ENCODE measurements at places on chromosomes 6 and 20.

- DNase-seq: no peak
Measured at GRCh38 chr20:19823216-19823615, 65.2 kb downstream of the RIN2 start.

- DNase-seq: no peak
Measured at GRCh38 chr6:84773133-84773430, 8.7 kb upstream of the TBX18 start.

DNA sequence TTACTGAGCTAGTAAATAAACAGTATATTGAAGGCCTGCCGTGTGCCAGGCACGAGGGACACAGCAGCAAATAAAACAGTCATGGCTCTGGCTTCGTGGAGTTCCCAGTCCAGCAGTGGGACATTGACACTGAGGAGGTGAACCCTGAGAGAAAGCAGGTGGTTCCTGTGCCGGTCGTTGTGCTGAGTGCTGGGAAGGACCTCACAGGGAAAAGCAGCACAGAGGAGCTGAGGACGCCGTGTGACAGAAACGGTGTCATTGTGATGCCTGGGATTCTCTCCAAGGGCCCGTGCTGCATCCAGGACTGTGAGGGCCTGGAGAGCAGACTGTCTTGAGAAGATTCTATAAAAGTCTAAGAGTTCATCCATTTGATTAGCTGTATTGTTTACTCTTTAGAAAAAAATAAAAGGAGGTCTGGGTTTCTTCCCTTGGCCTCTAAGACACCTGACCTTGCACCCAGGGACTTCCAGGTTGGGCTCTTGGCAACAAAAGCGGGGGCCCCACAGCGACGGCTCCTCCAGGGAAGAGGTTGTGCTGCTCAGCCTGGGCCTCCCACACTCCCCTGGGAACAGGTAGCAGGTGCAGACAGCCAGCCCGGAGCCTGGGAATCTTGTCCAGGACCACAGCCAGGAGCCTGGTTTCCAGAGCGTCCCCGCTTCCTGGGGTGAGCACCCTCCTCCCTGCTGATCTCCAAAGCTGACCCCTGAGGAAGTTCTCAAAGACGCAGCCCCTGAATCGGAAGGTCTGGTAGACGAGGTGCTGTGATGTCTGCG lies 251.2 kb upstream of the PMEPA1 start:
- no peak for DNase-seq

GRCh38 chr20:53865901-53866793 lies 204.2 kb downstream of the BCAS1 start:
- peak; percentile 66 for DNase-seq

DNA sequence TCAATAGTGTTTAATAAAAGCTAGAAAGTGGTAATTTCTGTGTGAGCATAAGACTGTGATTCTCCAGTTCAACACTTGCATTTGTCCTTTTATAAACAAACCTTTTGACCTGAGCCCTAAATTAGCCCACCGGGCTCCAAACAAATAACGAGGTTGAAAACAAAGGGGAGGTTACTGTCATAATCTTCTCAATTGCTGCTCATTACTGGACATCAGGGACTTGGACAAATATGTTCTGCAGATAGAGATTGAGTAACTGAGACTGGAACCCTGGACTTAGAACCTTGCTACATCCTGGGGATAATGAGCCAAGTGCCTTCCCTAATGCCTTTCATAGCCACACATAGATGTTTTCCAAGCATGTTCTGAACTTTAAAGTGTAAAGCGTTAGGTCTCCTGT lies 84.2 kb upstream of the PCSK2 start:
- DNase-seq: no peak

- no peak for DNase-seq
Measured at GRCh38 chr20:37521061-37521771, at the start of gene NNAT. NNAT (plus strand) TSS chr20:37521250; CDS start chr20:37521332, 82 bp downstream.

- no peak for DNase-seq
Measured at GRCh38 chr20:24045621-24046318, 57.2 kb upstream of the GGTLC1 start.

GRCh38 chr6:157732007-157732406 lies 91.0 kb upstream of the SNX9 start:
- no peak for DNase-seq

DNA sequence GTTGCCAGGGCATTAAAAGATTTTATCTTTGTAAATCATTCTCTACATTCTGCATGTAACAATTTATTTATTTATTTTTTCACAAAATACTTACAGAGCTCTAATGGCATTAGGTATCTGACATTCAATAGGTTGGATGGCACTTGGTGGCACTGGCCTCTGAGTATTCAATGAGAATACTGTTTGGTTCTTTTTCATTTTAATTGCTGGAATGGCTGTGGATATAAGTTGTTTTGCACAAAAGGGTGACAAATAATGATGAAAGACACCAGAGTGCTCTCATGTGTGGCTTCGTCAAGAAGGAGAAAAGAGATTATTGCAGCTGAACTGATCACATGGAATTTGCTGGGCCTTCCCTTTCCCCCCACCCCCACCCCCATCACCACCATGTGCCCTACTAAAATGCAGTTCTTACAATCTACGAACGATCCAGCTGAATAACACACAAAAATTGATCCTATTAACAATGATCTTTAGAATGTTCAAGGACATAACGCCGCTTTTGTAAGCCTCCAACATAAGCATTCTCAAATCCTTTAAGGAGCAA lies 195.2 kb upstream of the POU3F2 start:
- no peak for DNase-seq

- DNase-seq: no peak
Measured at GRCh38 chr20:15570156-15570555, 1003.1 kb downstream of the KIF16B start.

- DNase-seq: no peak
Measured at GRCh38 chr6:167058261-167058660, 59.1 kb downstream of the CEP43 start.

- DNase-seq: no peak
Measured at GRCh38 chr20:17795003-17795402, 95.2 kb downstream of the BANF2 start.

DNA sequence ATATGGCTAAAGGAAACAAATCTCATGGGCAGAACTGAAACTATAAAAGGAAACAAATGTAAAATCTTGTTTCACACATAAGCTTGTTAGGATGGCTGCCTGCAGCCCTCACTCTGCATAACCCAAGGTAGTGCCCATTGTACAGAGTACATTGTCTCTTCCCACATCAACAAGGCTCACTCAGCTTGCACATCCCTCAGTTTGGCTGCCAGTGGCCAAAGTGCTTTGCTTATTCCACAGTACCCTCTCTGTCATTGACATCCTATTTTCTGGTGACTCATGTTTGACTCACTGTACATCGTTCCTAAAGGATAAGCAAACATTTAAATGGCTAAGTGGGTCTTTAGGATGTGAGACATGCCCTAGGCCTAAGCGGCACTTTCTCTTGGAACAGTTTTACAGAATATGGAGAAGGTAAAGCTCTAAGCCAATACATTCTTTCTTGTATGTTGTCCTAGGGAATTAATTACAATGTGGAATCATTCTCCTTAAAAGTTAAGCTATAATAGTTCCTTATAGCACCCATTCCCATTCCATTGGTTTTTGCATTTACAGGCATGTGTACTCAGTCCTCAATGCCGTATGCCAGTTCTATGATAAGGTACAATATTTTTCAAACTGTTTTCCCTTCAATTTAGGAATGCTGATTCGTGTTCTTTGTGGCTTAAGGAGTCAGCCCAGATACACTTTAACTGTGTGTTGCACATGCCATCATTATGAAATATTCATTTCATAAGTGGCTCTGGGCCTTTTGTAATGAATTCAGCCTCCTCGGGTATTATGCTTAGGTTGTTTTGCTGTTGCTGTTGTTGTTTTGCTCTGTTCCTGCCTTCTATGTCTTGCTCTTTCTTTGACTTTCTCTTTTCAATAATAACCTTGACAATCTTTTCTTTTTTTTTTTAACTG lies 5.5 kb downstream of the ANKEF1 start:
- DNase-seq: no peak

GRCh38 chr6:110646951-110647910 lies 168.0 kb downstream of the CDK19 start:
- no peak for DNase-seq

DNA sequence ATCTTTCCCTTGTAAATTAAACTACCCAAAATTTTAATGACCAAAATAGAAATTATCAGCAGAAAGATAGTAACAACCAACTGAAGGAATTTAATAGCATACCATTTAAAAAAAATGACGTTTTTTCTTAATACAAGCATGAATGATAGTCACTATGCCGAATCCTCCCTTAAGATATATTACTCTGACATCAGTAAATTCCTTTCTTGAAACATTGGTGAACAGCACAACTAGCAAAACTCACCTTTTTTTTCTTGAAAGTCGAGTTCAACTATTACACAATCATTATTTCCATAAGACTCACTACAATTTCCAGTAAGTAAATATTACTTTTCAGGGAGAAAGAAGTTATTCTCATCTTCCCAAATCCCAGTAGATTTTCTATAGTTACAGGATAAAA lies 433.2 kb downstream of the GRIK2 start:
- no peak for DNase-seq

DNA sequence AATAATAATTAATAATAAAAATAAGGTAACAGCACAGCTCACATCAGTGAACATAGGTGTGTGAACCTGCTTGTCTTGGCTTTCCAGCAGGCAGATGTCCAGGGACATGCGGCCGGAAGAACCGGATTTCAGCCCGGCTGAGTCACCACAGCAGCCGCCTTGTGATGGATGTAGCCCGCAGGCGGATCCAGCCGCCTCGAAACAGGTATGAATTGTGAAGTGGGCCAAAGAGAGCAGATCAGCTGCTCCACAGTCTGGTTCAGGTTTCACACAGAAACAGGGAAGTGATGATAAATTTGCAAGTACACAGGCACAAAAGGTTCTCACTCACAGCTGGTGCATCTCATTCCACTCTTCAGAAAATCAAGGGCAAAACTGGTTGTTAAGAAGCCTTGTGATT lies 55.1 kb downstream of the ID4 start:
- peak; percentile 98 for DNase-seq

DNA sequence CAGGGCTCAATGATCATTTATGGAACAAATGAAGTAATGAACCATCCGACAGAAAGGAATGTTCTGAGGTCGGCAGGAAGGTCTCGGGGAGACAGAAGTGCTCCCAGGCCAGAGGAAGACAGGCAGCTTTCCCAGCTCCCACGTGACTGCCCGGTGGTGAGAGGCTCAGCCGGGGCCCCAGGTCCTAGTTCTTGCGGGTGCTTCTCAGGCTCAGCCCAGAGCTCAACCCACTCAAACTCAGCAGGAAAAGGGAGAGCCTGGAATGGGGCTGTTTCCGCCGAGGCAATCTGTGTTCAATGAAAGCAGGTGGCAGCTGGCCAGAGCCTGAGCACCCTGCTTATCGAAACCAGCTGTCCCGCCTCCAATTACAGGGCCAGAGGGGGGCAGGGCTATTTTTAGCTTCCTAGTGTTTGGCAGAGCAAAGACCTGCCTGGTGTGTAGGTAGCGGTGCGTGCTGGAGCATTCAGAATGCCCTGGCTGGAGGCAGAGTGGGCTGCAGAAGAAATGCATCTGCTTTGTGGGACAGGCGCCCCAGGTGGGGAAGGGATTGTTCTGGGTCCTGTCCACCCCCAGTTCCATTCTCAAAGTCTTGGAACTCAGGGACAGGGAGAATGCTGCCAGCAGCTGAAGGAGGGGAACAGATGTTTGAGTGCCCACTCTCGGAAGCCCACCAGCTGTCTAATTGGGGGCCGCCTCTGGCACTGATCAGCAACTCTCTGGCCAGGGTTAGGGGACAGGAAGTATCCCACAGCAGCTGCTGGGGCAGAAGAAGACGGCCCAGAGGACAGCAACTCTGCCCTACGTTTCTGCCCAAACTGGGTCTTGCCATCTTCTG lies 145.1 kb downstream of the PREX1 start:
- DNase-seq: peak; percentile 84

DNA sequence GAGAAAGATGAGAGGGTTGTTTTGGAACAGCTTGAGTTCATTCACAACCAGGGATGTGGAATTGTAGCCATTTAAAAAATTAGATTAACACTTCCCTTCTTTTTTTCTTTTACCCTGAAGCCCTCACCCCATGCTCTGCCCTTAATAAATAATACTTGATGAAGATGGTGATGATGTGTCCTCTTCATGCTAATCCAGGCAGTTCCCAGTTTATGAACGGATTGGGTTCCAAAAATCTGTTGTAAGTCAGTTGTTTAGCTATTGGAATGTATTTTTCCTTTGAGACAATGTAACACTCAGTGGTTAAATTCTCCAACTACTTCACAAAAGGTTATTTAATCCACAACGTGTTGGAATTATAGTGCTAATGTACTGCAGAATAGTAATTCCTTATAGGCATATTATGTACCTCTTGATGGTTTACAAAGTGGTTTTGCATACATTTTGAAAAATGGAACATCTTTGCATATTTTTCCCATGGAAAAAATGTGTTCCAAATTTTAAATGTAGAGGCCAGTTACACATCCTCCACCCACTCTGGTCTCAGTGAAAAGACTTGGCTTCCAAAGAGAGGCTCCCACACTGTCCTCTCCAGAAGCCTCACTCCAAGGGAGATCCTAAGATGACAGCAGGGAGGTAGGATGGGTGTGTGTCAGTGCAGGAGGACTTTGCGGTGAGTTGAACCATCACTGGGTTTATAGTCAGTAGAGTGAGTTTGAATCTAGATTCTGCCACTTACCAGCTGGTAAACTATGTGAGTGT lies 45.8 kb upstream of the CEP162 start:
- no peak for DNase-seq

DNA sequence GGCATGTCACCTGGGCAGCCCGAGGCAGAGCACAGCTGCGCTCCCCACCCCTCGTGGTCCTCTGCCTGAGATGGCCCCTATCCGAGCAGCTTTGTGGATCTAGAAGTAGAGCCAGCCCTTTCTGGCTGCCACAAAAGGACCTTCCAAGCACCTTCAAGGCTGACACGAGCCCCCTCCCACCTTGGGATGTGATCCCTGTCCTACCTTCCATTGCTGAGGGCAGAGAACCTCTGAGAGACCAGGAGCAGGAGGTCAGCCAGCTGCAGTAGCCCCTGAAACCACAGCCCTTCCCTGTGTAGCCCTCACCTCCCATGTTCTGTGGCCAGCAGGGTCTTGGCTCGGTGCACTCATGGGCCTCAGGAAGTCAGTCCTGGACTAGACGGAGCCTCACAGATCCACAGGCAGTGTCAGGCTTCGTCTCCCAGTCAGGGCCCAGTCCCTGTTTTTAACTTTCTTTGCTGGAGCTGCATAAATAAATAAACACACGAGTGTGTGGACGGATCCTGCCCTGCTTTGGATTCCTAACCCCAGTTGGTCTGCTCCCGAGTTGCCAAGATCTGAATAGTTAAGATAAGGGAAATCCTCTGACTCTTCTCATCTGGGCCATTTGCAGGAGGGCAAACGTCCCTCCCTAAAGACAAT lies 507.7 kb downstream of the PREX1 start:
- DNase-seq: no peak

DNA sequence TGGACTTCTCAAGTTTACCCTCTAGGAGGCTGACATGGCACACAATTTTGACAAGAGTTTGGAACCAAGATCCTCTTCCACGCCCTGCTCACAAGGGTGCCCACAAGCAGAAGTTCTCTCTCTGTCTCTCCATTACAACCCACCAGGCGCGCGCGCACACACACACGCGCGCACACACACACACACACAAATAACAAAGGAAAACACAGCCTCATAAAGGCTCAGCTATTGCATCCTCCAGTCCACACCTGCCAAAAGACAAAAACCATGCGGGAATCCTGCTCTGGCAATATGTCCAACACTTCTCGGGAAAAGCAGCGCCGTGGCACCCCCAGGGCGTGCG lies 870 bp downstream of the PAK5 start:
- DNase-seq: no peak
